Activated CD8-positive, alpha-beta memory T cell treated with anti-CD3 and anti-CD28 coated beads for 4 hours (primary cell): ENCODE measurements at places on chromosomes 13 and 19.

DNA sequence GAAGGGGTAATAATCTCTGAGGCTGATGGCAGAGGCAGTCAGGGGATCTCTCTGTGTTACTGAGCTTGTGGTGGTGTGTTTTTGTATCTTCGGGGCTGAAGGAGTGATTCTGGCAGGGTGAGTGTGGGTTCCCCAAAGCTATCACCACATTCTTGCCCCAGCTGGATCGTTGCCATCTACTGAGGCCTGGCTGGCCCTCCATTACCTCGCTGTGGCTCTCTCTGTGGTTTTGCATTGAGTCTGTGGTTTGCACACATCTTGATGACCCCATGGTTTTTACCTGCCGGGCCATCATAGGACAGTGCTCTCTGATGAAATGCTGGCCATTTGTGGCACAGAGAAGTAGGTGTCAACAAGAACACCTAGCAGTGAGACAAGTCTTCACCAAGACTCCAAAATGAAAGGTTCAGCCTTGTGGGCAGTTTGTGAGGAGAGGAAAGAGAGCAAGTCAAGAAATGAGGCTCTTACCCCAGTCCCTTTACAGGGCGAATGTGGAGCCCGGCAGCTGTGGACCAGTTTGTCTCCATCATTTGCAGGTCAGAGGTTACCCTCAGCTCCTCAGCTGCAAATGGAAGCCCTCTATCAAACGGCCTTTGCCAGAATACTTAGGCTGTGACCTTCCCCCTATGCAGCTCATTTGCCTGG, 69.0 kb upstream of the NPAS1 start:
- no peak for DNase-seq

- no peak for DNase-seq
These were observed 28.5 kb downstream of the RFC3 start for GRCh38 chr13:33846303-33847062.

GRCh38 chr13:26557051-26557392, 461 bp upstream of the WASF3 start:
- no peak for DNase-seq

DNA sequence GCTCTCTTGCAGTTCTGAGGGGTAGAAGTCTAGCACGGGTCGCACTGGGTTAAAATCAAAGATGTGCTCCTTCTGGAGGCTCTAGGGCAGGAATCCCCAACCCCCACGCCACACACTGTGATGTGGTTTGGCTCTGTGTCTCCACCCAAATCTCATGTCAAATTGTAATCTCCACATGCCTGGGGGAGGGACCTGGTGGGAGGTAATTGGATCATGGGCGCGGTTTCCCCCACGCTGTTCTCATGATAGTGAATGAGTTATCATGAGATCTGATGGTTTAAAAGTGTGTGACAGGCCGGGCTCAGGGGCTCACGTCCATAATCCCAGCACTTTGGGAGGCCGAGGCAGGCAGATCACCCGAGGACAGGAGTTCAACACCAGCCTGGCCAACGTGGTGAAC, 26.6 kb upstream of the CALM3 start:
- DNase-seq: no peak

DNA sequence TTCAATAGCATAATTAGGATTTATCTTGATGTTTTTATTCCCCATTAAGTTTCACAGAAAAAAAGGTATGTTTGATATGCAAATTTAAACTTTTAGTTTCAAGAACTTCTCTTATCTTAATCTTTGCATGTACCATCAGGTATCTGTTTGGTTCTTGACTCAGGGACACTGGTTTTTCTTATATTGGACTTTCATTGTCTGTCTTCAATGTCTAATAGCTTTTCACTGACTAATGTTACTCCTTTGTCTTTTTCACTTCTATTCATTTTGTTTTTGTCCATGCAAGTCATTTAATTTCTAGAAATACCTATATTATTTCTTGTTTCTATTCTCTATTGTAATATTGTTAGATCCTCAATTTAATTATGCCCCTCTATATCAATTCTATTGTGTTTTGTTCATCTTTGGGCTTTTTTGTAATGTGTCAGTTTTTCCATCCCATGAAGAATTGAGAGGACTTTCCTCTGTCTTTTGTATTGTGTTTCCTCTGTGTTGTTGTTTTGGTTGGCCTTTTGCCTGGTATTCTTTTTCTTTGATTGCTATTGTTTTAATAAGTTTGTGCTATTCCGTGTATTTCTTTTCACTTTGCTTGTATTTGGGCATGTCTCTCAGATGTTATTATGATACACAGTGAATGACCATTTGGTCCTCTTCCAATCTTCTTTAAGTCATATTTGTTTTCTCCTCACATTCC, 58.3 kb upstream of the ANKRD10 start:
- no peak for DNase-seq

- DNase-seq: no peak
These were observed 8.0 kb downstream of the SPHK2 start for GRCh38 chr19:48627201-48627864.

GRCh38 chr13:38090913-38091312, 221.3 kb upstream of the TRPC4 start:
- no peak for DNase-seq

GRCh38 chr19:7230826-7231225, 63.4 kb downstream of the INSR start:
- DNase-seq: no peak

DNA sequence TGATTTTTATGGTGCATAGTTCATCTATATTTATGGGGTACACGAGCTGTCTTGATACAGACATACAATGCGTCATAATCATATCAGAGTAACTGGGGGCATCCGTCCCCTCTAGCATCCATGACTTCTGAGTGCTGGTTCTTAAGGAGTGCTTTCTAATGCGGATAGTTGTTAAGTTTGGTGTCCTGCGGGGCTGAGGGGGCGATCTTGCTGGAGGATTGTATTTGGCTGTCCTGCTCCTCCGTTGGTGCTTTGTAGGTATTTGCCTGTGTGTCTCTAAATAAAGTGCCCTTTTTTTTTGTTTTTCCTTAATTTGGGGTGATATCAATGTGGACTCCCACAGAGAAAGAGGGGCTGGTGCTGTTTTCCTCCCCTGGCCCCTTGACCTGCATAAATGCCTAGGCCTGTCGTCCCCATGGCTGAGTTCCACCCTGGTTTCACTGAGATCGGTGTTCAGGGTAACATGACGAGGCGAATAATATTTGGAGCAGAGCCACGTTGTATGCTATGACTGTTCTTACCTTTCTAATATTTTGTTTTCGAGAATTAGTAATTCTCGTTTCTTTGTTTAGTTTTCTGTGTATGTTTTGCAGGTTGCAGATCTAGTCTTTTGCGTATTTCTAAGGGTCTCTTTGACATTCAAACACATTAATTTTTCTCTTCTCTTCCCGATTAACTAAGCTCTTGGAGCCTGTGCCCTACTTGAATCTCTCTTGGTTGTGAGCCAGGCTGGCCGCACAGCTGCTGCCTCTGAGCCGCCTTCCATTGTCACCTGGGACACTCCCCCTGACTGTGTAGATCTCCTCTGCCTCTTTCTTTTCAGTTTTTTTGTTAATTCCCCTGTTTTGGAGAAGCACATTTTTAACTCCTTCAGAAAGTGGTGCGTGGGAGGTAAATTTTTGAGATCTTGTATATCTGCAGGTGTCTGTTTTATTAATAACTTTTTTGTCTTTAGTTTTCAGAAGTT, 100.3 kb downstream of the ARHGEF7 start:
- DNase-seq: no peak

DNA sequence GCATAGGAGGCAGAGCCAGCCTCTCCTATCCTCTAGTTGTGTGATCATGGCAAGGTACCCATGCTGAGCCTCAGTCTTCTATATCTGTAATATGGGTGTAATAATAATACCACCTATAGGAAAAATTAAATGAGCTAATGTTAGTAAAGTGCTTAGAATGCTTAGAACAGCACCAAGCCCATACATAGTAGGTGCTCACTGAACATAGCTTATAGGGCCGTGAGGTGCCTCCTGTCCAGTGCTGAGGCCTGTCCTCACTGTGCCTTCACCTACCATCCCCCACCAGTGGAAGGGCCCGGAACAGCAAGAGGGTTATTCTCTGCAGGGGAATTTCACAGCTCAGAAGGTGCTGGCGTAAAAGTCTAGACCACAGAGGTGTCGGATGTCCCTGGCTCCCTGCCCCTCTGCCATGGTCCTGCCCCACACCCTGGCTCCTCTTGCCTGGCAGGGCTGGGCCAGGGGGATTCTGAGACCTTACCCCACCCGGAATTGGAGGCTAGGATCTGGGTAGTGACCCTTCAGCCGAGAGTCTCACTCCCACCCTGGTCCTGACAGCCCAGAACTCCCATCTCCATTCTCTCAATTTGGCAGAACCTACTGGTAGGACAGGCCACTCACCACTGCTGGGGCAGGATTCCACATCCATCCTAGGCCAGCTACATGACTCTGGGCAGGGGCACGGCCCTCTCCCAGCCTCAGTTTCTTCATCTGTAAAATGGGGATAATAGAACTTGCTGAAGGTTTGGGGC, 2.2 kb upstream of the SCN1B start:
- no peak for DNase-seq

- no peak for DNase-seq
These were observed 14.9 kb downstream of the STK11 start for GRCh38 chr19:1220477-1220930.

GRCh38 chr13:19685034-19685433, 51.6 kb downstream of the MPHOSPH8 start:
- DNase-seq: no peak

DNA sequence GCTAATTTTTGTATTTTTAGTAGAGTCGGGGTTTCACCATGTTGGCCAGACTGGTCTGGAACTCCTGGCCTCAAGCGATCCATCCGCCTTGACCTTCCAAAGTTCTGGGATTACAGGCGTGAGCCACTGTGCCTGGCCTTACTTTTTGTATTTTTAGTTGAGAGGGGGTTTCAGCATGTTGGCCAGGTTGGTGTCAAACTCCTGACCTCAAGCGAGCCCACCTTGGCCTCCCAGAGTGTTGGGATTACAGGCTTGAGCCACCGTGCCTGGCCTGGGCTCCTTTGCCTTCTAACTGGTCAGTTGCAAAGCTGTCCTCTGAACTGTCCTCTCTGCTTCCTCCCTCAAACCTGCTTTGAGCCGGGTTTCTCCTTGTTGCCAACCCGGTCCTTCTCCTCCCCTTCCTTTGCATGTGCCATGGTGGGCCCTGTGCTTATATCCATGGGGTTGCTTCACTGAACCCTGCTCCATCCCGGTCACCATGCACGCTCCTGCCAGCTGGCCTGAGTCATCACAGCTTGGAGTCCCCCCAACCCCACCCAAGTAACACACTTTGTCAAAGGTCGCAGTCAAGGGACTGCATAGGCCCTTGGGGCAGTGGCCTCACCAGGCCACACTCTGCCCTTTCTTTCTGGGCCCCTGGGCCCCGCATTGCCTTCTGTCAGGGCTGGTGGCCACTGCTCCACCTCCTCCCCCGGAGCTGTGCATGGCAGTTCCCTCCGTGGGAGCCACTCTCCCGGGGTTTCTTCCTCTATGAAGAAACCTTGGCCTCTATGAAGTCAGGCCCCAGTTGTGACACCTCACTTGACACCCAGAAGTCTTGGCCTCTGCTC, 21.2 kb downstream of the WTIP start:
- DNase-seq: no peak

DNA sequence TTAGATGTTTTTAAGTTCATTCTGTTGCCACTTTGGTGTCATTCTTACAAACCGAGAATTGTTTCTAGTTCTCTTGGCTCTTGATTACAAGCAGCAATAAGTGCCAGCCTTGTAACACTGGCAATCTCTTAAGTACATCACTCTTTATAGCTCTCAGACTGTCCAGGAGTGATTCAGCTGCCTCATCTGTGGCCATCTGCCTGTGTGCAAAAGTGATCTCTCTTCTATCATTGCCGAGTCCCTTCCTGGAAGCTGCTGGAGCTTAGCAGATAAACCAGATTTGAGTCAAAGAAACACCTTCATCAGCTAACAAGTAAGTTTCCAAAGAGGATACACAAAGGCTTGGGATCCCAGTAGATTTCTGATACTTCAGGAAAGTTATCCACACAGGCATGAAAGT, 23.2 kb downstream of the STOML3 start:
- DNase-seq: no peak

DNA sequence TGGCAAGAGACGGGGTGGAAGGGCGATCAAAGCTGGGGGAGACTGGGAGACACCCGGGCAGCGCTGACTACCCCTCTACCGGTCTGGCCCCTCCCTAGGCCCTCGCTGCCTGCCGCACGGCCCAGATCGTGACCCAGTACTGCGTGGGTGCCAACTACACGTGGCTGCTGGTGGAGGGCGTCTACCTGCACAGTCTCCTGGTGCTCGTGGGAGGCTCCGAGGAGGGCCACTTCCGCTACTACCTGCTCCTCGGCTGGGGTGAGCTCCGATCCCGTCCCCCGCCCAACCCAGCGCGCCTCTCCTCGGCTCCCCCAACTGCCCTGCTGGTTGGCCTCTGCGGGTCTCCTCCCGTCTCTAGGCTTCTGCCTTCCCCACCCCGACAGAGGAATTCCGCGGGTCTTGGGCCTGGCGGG, 8.8 kb downstream of the GIPR start:
- DNase-seq: peak; percentile 53

GRCh38 chr19:17473041-17473440, 2.7 kb downstream of the SLC27A1 start:
- no peak for DNase-seq

- DNase-seq: no peak
These were observed 666 bp downstream of the SAMD1 start for GRCh38 chr19:14089662-14090508.

DNA sequence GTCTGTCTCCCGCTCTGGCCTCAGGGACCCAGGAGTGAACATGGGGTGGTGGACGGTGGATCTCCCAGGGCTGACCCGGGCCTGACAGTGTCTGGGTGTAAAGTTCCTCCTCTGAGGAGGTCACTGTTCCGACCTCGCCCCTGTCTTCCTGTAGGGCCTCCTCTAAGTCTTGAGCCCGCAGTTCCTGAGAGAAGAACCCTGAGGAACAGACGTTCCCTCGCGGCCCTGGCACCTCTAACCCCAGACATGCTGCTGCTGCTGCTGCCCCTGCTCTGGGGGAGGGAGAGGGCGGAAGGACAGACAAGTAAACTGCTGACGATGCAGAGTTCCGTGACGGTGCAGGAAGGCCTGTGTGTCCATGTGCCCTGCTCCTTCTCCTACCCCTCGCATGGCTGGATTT, at the start of gene SIGLEC9:
Gene SIGLEC9 (plus strand): TSS at position 178 of the 400 bp plus-strand sequence. CDS start 69 bp downstream, at position 247.
- no peak for DNase-seq

DNA sequence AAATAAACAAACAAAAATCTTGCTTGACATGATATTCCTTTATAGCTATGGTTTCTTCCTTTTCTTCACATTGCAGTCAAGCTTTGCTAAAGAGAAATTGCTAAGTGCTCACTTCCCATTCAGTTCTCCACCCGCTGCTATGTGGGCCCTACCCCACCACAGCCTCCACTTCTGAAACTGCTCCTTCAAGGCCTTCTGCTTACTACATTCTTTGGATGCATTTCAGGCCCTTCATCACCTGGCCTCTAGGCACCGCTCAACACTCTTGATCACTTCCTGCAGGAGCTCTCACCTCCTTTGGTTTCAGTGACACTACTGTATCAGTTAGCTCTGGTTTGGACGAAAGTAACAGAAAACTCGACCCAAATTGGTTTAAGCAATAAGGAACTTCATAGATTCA, 72.4 kb downstream of the KLF5 start:
- no peak for DNase-seq
